Stimulated activated CD8-positive, alpha-beta memory T cell treated with anti-CD3 and anti-CD28 coated beads, Interleukin-2, amount 100 ng/mL, for 1 hour (primary cell): ENCODE measurements at places on chromosomes 6 and 20.

GRCh38 chr6:28895131-28895812 is 28.5 kb downstream of the TRIM27 start:
- DNase-seq, result peak; percentile 72

- DNase-seq, result no peak
Measured at GRCh38 chr6:170369403-170369802, 62.8 kb downstream of the FAM120B start.

- no peak for DNase-seq
Measured at GRCh38 chr6:98843271-98844243, 9.2 kb downstream of the POU3F2 start.

GRCh38 chr6:157741948-157742556 is 81.0 kb upstream of the SNX9 start:
- no peak for DNase-seq
